ENCODE measurements at places on chromosomes 5 and 9.

GRCh38 chr5:173457482-173457881 is 129.3 kb upstream of the STC2 start:
- DNase-seq: no peak

DNA sequence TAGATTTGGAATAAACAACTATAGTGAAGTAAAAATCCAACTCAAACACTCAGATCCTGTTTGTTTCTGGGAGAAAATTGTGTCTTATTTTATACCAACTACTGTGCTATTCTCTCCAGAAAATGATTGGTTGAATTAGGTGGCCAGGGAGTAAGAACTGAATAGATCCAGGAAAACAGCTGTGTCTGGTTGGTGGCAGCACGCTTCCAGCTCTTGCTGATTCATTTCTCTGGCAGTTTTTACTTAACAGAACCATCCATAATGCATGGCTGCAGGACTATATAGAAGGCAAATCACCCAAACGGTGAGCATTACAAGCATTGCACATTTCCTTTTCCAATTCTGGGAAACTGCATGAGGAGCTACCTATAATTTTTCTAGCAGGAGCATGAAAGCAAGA is 29.5 kb downstream of the DMAC1 start:
- DNase-seq: no peak

DNA sequence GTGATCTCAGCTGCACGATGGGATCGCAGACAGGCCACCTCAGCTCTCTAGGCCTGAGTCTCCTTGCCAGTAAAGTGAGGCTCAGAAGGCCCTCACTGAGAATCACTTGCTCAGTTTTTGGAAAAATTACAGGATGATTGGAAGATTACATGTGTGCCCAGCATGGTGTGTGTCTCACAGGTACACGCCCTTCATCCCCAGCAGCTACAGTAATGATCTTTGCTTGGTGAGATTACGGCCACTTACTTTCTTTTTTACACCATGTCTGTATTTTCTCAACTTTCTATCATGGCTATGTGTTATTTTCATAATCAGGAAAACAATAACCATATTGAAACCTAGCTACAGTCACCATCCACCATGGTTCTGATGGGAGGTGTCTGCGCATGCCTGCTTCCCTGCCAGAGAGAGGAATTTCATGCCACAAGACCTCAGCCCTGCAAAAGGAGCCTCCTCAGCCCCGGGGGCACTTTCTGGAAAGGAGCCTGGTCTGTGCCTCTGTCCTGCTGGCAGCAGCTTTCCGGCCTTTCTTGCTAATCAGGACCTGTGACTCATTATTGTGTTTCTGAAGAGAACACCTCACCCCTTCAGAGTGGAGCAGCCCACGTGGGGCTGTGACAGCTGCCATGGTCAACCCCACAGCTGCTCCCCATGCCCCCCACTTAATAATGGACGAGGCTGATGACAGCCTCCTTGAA is 64.2 kb upstream of the OLFM1 start:
- DNase-seq: no peak

DNA sequence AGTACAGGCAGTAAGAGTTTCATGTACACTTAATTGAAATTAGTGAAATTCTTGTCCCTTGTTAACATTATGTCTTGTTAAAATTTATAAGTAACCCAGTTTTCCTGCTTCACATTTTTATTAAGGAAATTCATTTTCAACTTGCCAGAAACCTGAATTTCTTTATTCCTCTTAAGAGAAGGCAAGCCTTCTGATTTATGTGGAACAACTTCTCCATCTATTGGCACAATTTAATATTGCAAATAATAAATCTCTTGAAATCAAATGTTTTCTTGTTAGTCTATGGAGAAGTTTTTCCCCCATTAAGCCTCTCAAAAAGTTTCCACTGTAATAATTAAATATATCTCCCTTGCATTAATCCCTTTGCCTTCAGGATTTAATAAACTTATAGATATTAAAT is 33.8 kb upstream of the ACO1 start:
- peak; percentile 32 for DNase-seq

- no peak for DNase-seq
Observed at GRCh38 chr9:89648247-89649000, 43.6 kb downstream of the GADD45G start.

- DNase-seq: peak; percentile 37
Observed at GRCh38 chr5:143014017-143014651, 244.0 kb downstream of the ARHGAP26 start.

DNA sequence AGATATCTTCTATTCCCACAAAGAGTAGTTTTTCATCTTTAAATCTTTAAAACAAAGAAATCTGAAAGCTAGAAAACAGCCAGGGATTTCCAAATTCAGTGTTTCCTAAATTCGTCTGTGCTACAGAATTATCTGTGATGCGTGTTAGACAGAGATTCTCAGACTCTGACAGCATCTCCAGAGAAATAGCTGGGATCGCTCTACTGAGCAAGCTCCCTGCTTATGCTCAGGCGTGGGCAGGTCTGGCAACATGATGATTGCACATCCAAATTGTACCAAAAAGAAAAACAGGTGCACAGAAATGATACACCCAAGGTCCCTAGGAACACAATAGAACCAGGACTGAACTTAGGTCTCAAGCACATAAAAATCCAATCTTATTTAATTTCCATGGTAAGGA is 22.8 kb upstream of the CRHBP start:
- DNase-seq: no peak

DNA sequence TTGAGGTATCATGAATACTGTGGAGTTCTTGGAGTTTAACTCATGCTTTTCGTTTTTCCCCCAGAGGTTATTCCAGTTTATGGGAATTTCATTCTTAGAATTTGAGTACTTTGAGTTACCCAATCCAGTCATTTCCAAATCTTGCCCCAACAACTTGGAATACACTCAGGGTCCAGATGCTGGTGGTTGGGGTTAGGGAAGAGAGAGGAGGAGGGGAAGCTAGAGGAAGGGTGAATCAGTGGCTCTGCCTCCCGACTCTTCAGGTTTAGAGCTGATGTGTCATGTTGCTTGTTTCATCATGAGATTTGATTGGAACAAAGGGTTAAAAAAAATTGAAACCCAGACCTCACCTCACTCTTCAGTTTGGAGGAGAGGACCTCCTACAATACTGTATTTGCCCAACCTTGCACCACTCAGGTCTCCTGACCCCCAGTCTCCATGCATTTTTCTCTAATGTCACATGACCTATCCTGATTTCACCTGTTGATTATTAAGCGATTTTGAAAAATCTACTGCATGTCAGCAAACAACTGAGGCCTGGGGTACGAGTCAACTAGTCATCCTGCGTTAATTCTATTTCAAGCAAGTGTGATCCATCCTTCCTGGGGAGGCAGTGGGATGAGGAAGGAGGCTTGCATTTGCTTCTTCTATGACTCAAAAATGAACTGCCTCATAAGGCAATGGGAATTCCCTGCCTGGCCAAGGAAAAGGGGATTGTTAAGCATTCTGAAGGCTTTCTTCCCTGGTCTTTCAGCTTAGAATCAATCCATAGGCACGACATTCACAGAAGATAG is 6.2 kb upstream of the SLC1A3 start:
- DNase-seq: no peak
